ENCODE measurements at places on chromosomes 12 and 14. TPM values are rescaled to one million over a fixed set of nuclear protein-coding genes. Genes with fewer than 3 reads are reported as not detected.

The SLC6A13 gene
- total RNA-seq: not detected

DNA sequence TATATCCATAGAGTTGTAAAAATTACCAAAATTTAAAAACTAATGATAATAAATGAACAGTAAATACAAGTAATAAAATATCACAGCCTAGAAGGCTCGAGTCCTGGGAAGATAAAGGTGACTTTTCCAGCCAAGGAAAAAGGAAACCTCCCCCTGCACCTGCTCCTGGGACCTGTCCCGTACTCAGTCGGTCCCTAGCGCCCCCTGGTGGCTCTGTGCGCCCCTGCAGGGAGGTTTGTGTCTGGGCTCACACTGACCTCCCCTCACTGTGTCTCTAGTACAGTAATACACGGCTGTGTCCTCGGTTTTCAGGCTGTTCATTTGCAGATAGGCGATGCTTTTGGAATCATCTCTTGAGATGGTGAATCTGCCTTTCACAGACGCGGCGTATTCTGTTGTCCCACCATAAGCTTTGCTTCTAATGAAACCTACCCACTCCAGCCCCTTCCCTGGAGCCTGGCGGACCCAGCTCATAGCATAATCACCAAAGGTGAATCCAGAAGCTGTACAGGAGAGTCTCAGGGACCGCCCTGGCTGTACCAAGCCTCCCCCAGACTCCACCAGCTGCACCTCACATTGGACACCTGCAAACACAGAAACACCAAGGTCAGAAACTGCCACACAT, 1030.4 kb downstream of the TMEM121 start:
- H3K27me3 ChIP-seq: peaks cover 29% of the 10 kb centered on the region
- H3K4me3 ChIP-seq: no peak overlapping the region
- DNase-seq: peak; percentile 80

The EEF1AKMT3 gene
- total RNA-seq: 3.1 TPM

The KRT5 gene
- not detected for total RNA-seq

The CLECL1 gene
- total RNA-seq: 1.6 TPM

GRCh38 chr14:65805113-65805473, 392.6 kb downstream of the FUT8 start:
- no peak for DNase-seq
- H3K4me1 ChIP-seq: no peaks in the 10 kb centered on the region
- H3K27me3 ChIP-seq: no peaks in the 10 kb centered on the region
- no peak overlapping the region for H3K4me3 ChIP-seq
- no peak overlapping the region for H3K27ac ChIP-seq

DNA sequence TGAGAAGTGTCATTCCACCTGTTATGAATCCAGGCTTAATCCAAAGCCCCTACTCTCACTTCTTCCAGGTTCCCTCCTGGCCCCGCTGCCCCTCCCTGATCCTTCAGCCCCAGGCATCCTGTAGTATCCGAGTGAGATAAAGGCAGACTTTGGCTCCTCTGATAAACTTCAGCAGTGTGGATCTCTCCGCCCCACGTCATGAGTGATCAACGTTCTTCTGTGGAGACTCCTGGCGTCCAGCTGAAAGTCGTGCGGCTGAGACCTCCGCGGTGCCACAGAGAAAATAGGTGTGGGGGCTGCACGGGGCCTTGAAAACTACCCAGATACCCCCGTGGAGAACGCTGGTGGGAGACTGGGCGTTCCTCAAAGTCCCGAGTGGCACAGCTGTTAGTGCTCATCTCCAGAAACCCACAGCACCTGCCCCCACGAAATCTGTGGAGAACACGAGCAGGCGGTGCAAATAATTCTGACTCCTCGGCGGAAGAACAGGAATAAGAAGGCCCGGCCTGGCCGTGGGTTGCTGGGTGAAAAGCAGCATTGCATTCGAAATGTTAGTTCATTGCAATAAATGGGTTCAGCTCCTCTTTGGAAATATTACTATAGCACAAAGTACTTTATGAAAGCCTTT, 180.0 kb upstream of the RGS6 start:
- no peak overlapping the region for H3K4me3 ChIP-seq
- H3K36me3 ChIP-seq: peaks cover 13% of the 10 kb centered on the region
- peaks cover 2% of the 10 kb centered on the region for H3K27me3 ChIP-seq
- H3K4me1 ChIP-seq: peaks cover 19% of the 10 kb centered on the region

The DIO2 gene
- total RNA-seq: not detected

- no peak overlapping the region for H3K27ac ChIP-seq
- no peak for DNase-seq
- no peaks in the 10 kb centered on the region for H3K36me3 ChIP-seq
- H3K4me1 ChIP-seq: no peaks in the 10 kb centered on the region
- no peak overlapping the region for H3K4me3 ChIP-seq
- H3K27me3 ChIP-seq: peaks cover 14% of the 10 kb centered on the region
Measured at GRCh38 chr12:131487388-131488124, 223.3 kb upstream of the SFSWAP start.
